GM18507 (cell line): ENCODE measurements at places on chromosomes 13 and 19.

GRCh38 chr19:54297759-54298305 lies 15.1 kb downstream of the LILRA5 start:
- no peak for DNase-seq

DNA sequence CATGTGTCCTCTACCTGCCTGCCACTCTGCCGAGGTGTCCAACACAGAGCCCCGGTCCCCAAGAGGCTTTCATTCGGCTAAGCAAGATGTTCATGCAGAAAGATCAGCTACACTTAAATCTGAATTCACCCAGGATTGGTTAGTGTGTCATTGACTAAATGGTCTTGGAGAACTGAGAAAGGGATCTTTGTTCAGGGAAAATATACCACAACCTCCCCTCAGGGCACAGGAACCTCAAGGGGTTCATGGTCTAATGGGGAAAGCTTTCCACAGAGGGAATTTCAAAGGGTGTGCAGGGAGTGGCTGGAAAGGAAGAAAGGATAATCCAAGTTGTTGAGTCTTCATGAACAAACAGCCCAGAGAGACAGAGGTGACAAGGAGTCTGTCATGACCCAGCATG lies 14.4 kb upstream of the POP4 start:
- DNase-seq: no peak

GRCh38 chr13:29593605-29594297 lies 1.7 kb downstream of the SLC7A1 start:
- no peak for DNase-seq

- no peak for DNase-seq
Observed at GRCh38 chr13:112968910-112969691, at the start of gene MCF2L. Gene MCF2L, plus strand, starts transcription at chr13:112969214. Its CDS starts 166 bp downstream, at chr13:112969380.

DNA sequence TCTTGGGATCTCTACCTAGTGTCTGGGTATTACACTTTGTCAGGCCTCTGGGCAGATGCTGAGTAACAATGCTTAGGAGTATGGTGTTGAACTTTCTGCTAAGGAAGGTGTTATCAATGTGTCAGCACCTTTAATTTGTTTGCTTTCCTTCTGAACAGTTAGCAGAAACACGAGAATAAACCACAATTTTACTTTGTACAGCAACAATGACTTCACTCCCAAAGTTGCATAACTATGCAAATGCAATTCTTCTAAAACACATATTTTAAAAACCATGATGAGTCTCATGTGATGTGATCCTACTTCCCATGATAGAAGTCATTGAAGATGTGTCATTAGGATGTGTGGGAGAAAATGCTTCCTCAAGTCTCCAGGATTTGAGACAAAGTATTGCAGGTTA lies 155.0 kb downstream of the POSTN start:
- no peak for DNase-seq

DNA sequence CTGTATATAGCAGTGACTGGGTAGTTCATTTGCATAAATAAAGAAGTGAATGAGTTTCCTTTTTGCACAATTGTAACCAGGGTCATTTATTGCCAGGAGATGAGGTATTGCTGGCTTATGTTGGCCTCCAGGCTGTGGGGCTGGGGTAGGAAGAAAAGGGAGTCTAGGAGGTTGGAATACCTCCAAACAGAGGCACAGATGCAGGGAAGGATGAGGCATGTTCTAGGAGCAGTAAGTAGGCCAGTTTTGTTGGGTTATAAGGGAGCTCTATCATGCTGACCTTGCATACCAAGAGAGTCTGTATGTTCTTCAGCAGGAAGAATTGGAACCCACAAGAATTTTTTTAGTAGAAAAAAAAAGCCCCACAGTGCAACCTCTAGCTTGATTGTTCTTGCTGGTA lies 17.2 kb upstream of the CYSLTR2 start:
- no peak for DNase-seq

- no peak for DNase-seq
Observed at GRCh38 chr19:11397089-11397610, 13.0 kb upstream of the EPOR start.

DNA sequence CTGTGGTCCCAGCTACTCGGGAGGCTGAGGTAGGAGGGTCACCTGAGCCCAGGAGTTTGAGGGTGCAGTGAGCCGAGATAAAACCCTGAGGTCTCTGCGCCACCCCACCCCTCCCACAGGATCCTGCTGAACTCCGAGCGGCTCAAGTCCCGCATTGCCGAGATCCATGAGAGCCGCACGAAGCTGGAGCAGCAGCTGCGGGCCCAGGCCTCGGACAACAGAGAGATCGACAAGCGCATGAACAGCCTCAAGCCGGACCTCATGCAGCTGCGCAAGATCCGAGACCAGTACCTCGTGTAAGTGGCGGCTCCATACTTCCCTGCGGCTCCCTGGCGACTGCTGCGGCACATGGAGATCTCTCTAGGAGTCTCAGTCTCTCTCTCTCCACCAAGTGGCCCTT lies 6.6 kb upstream of the IFI30 start:
- DNase-seq: no peak

GRCh38 chr13:35744566-35745178 lies 268.2 kb upstream of the MAB21L1 start:
- no peak for DNase-seq

DNA sequence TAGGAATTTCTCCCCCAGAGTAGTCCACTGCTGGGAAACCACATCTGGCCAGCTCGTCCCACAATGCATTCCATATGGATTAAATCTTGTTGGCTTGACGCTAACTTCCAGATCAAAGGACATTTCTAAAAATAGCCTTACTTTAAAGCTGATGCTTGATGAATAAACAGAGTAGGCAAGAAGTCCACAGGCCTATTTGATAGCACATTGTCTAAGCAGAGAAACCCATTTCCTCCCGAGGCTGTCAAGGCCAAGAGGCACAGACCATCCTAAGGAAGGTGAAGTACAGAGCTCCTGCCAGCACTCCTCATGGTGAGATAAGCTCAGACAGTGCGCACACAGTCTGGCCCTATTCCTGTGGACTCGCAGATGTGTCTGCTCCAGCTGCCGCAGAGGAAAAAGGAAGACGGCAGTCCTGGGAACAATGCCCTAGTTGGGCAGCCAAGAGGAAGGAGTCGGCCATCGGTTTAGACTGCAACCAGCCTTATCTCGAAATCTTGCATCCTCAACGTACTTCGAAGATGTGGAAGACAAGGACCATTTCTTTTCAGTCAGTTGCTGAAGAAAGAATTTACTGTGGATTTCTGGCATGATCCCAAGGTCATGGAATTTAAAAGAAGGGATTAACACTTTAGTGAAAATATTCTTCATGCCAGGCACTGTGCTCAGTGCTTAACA lies 156.8 kb downstream of the RGCC start:
- DNase-seq: no peak

DNA sequence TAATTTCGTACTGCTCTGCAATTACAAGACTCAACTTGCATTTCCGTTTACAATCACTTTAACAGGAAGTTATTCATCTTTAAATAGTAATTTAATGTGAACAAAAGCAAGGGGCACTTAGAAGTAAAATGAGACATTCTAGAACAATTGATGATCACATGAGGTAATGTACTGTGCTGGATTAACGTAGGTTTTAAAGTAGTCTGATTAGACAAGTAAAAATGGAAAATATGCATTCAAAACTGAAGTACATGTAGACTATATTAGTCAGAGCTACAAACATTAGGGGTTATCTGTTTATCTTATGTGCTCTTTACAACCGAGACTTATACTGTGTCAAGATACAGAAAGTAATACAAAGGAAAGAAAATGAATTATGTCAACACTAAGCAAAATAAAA lies 1528.0 kb downstream of the SLITRK5 start:
- no peak for DNase-seq

- no peak for DNase-seq
Observed at GRCh38 chr13:34467450-34468083, 474.5 kb upstream of the NBEA start.

DNA sequence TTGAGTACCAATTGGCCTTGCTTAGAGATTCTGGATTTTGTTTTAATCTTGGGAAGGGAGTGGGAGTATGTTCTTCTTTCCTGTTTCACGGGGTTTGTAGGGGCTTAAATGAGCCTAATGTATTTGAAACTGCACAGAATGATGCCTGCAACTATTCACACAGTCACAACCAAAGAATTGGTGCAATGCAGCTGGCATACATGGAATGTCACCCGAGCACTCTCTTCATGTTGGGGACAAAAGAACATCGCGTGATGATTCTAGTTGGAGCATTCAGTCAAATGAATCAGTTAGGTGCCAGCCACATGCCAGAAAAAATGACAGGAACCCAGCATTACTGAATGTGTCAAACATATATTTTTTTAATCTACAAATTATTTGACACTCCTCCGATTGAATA lies 22.1 kb downstream of the STARD13 start:
- DNase-seq: no peak

DNA sequence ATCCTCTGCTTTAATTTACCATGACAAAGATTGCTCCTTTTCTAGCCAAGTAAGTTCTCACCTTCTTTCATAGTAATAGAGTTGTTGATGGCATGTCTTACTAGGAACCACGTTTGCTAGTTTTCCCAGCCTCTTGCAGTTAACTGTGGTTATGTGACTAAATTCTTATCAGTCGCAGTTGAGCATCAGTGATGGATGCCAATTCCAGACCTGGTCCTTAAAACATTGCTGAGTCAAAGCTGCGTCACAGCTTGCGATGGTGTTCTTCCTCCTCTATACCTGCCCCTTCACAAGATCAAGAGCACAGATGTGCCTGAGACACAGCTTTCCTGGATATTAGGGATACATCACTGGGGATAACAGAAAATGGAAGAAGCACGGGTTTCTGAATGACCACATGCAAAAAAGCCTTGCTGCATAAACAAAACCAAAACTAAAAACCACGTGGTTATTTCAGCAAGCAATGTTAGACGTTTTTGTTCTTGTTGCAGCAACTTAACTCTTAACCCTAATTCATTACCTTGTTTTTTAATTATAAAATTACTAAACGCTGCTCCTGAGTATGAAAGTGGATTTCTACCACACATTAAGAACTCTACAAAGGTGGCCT lies 97.6 kb upstream of the DACH1 start:
- DNase-seq: no peak

DNA sequence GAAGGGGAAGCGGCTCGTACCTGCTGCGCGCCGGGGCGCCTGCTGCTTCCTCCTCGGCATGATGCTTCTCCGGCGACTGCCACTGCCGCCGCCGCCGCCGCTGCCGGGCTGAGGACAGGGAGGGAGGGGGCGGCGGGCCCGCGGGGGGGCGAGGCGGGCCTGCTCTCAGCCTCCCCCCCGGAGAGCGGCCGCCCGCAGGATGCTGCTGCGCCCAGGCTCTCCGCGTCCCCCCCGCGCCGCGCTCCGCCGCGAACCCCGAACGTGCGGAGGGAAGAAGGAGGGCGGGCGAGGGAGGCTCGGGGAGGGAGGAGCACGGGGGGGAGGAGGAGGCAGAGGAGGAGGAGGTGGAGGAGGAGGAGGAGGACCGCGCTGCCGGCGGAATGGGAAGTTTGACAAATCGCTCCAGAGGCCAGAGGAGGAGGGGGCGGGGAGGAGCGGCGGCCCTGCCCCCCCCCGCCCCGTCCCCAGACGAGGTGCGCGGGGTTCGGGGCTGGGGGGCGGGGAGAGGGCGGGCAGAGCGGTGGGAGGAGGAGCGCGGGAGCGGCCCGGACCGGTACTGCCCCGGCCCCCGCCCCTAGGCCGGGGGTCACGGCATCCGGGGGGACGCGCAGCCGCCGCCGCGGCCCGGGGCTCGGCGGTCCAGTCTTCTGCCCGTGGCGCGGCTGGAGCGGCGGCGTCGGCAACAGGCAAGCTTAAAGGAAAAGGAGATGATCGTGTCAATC lies at the start of gene TSHZ3:
TSHZ3 (minus strand) TSS at position 277 of the 722 bp plus-strand sequence; CDS start at position 60, 217 bp downstream.
- no peak for DNase-seq

- DNase-seq: no peak
Observed at GRCh38 chr19:6421075-6422014, 3.3 kb downstream of the KHSRP start.

GRCh38 chr19:45511074-45511473 lies 3.8 kb downstream of the VASP start:
- no peak for DNase-seq

- no peak for DNase-seq
Observed at GRCh38 chr13:19658831-19659230, 25.4 kb downstream of the MPHOSPH8 start.

DNA sequence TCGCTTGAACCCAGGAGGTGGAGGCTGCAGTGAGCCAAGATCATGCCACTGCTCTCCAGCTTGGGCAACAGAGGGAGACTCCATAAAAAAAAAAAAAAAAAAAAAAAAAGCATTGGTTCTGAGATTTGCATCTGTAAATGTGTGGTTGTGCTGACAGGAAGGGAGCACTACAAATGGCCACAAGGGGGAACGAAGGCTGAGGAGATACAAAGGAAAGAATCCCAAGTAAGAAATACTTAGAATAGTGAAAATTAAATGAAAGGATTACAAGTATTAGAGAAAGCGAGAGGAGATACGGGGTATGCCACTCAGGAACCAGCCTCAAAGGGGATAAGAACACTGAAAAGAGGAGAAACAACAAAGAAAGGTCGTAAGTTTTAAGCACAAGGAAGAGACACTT lies 284.9 kb downstream of the KLF12 start:
- no peak for DNase-seq

DNA sequence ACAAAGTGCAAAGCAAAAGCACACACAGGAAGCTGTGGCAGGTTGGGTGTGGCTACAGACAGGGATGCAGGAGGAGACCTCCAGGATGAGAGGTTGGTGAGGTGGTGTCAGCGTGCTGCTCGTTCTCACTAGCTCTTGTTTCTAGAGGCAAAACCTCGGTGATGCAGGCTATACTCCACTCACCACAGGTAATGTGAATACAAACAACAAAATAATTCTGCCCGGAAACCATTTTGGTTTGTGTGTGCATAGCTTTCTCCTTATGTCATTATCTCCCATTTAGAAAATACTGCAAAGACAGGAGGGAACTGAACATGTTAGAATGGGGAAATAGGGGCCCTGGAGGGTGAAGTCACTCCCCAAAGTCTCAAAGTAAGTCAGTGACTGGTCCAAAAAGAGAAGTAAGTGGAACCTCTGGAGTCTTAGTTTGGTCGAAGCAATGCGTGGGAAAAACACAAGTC lies 9.4 kb downstream of the LCP1 start:
- no peak for DNase-seq

DNA sequence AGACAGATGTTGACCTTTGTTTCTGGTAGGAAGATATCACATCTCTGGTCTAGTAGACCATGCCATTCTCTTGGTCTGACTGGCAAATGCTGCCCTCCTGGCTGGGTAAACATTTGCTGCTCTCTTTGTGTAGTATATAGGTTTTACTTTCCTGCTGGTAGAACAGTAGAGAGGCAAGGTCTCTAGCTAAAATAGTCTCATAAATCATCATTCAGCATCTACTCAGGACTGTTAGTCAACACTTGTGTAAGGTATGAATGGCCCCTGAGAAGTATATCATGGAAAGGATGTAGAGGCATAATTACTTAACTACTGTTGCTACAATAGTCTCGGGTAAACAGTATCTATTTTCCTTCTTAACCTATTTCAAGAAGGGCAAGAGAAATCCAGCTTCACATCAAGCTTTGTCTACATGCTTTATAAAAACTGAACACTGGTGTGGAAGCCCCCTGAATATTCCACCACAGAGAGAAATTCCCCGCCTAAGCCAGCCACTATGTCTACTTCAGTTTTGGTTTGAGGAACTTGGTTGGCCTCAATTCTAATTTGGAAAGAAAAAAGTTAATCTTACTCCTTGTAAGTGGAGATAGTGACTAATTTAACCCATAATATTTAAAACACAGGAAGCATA lies 18.4 kb upstream of the MYCBP2 start:
- no peak for DNase-seq
